ENCODE measurements at places on chromosomes 11 and 22.

DNA sequence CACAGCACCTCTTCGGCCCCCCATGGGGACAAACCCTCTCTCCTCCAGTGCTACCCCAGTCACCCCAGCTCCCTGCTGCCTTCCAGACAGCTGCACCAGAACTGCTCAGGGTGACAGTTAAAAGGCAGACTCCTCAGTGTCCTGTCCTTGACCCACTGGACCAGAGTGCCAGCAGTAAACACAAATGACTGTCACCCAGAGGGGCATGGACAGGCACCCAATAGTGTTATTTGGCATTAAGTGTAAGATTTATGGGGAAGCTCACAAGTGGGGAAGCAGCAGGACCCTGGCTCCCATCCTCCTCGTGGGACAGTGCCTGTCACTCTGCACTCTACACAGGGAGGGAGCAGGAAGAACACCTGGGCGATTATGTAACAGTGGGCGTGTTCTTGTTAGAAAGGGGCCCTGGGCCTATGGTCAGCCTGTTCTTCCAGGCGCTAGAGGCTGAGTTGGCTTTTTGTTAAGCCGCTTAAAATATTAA lies 5.0 kb downstream of the RPS19BP1 start:
- DNase-seq, result no peak

DNA sequence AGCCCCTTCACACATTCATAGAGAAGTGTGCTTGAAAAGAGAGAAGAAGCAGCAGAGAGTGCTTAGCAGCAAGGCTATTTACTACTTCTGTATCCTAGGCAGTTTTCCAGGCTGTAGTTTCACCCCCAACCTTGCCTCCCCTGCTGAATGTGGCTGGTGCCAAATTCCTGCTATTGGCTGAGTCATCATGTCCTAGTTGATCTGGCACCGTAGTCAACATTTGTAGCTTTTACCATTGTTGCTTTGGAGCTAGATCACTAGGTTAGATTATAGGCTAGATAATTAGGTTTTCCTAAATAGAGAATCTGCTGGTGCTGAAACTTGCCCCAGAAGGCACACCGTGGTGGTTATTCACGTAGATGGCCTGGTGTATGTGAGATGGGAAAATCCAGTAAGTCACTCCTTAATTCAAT lies 32.7 kb downstream of the ARHGAP42 start:
- no peak for DNase-seq

DNA sequence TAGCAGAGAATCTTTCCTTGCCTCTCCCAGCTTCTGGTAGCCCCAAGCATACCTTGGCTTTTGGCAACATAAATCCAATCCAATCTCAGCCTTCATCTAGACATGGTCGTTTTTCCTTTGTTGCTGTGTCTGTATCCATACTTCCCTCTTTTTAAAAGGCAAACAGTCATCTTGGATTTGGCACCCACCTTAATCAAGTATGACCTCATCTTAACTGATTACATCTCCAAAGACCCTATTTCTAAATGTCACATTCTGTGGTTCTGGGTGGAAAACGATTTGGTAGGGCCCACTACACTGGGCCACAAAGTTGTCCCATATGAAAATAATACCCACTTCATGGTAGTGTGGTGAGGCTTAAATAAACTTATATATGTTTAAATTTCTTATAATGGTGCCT lies 852 bp downstream of the BUD13 start:
- no peak for DNase-seq

DNA sequence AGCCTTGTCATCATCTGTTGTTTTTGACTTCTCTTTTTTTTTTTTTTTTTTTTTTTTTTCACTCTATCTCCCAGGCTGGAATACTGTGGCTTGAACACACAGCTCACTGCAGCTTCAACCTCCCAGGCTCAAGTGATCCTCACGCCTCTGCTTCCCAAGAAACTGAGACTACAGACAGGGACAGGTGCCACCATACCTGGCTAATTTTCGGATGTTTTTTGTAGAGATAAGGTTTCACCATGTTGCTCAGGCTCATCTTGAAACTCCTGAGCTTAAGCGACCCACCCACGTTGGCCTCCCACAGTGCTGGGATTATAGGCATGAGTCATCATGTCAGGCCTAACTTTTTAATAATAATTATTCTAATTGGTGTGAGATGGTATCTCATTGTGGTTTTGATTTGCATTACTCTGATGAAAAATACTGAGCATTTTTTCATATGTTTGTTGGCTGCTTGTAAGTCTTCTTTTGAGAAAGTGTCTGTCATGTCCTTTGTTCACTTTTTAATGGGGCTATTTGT lies 51.3 kb upstream of the OR9G4 start:
- peak; percentile 15 for DNase-seq

- DNase-seq, result no peak
Measured at GRCh38 chr11:98090861-98091505, 929.8 kb upstream of the CNTN5 start.

GRCh38 chr22:39773976-39774539 lies 119.5 kb downstream of the ENTHD1 start:
- DNase-seq, result no peak

GRCh38 chr11:129045150-129045549 lies 102.5 kb upstream of the TP53AIP1 start:
- DNase-seq, result no peak

GRCh38 chr11:5938603-5938965 lies 3.5 kb upstream of the OR56A3 start:
- DNase-seq, result no peak

GRCh38 chr11:110716361-110716760 lies 4.1 kb upstream of the ARHGAP20 start:
- DNase-seq, result no peak

DNA sequence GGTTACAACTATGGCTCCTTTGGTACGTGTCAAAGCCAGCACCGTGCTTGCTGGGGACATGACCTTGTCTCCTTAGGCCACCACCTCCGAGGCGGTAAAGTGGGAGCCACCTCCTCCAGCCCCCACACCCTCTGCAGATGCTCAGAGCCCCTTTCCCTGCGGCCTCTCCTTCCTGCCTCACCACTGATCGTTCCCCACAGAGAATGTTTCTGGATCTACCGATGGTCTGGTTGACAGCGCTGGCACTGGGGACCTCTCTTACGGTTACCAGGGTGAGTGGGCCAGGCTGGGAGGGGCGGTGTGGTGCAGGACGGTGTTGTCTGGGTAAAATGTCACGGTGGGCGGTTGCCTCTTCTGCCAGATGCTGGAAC lies 8.9 kb downstream of the SIDT2 start:
- DNase-seq, result no peak

GRCh38 chr22:39422721-39423120 lies 23.1 kb downstream of the TAB1 start:
- no peak for DNase-seq

DNA sequence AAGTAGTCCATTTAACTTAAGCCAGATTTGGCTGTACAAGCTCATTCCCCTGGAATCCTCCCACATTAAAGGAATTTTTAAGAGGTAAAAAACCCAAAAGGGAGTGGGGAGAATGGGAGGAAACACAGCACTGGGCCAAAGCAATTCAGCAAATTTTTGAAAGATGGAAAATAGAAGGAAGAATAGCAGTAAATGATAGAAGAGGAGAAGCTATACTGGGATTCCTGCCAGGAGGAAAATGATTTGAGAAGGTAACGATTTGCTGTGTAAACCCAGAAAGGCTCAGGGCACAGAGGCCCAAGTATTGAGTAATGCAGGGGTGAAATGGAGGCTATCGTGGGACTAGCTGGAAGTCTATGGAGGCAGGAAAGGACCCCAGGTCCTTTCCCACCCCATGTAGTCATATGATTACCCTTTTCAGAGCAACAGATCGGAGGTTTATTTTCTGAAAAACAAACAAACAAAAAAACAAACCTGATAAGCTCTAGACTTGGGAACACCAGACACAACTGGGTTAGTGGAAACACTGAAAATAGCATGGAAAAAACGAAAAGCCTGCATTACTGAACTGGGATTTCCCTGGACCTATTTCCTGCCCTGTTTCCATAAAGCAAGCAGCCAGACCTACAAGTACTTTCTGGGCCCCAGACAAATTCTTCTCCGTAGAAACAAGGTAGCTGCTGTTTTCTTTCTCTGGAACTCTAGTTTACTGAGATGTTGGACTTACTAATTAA lies 140.0 kb downstream of the SWAP70 start:
- no peak for DNase-seq

DNA sequence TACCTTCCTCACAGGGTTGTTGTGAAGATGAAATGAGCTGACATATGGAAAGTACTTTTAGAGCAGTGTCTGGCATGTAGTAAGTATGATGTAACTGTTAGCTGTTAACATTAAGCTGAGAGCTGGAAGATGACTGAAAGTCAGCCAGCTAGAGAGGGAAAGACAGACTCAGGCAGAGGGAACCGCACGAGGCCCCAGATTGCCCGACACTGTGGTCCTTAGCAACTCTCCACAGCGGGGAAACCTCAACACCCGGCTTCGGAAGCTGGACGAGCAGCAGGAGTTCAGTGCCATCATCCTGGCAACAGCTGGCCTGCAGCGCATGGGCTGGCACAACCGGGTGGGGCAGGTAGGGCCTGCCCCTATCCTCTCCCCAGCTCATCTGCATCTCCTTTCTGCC lies 6.5 kb downstream of the HMBS start:
- no peak for DNase-seq

GRCh38 chr22:24989541-24989951 lies 37.0 kb downstream of the KIAA1671 start:
- no peak for DNase-seq

DNA sequence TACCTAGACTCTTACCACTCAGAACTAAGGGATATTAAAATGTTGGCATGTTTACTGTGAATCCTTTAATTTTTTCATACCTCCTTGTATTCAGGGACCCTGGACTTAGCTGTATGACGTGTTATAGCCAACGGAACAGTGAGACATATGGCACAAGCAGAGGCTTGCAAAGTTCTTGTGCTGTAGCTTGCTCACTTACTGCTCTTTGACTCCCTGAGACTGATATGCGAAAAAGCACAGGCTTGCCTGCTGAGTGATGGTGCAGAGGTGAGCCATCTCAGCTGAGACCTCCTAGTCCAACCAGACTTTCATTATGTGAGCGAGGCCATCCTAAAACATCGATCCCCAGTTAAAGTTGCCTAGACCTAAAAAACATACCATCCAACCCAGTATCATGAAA lies 811.0 kb downstream of the METTL15 start:
- DNase-seq, result no peak

DNA sequence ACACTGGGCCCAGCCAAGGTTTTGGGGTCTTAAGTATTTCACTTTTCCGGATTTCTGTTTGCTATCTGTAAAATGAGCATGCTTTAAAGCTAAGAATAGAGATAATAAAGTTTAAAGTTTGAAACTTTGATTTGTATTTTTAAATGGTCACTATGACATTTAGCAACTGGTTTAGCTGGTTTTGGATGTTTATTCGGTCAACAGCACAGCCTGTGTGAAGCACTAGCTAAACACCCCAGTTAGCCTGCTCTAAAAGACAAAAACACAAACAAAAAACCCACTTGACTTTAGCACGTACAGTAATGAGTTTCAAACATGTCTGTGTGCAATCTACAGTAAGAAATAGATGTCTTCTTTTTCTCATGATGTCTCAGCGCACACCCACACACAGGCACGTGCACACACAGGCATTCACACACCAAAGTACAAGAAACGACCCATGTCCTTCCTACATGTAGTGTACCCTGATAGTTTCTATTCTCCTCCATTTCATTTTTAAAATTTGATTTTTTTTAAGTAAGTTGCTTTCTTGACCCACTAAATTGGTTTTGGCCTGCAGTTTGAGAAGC lies 29.4 kb downstream of the SLC1A2 start:
- no peak for DNase-seq
